ENCODE measurements at places on chromosomes 1 and 21.

DNA sequence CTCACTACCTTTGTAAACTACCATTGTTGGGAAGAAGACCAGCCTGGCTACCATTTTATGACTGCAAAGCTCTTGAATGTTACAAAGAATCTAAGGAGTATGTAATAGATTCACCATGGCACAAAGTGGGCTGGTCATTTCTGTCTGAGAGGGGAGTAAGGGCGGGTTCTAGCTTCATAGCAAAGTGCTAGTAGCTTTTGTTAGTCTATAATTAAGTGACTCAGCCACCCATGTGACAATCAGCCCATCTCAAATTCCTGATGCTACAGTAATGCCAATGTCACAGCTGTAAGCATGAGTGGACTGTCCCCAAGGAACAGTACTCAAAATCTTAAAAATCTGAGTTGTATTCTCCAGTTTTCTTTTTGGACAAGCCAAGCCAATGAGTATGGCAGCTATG lies 15.4 kb upstream of the OTUD3 start:
- DNase-seq, result no peak

- DNase-seq, result no peak
Observed at GRCh38 chr1:41417746-41418145, 56.5 kb downstream of the FOXO6 start.

GRCh38 chr1:118688891-118689290 lies 299.3 kb downstream of the TBX15 start:
- DNase-seq, result no peak

DNA sequence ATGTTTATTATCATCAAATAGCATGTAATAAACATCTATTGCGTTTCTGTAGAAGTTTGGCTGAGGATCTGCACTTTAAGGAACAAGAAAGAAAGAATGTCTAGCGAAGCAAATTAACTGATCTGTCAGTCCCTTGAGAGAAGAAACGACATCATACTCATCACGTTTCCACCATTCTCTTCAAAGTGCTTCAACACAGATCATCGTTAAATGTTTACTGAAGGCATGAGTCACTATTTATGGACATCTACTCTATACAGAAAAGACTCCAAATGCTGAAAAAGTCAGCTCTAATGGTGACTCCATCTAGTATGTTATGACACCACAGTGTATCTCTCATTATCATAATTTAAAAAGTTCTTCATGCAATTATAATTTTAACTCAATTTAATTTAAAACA lies 369.1 kb downstream of the RGS7 start:
- DNase-seq, result no peak

DNA sequence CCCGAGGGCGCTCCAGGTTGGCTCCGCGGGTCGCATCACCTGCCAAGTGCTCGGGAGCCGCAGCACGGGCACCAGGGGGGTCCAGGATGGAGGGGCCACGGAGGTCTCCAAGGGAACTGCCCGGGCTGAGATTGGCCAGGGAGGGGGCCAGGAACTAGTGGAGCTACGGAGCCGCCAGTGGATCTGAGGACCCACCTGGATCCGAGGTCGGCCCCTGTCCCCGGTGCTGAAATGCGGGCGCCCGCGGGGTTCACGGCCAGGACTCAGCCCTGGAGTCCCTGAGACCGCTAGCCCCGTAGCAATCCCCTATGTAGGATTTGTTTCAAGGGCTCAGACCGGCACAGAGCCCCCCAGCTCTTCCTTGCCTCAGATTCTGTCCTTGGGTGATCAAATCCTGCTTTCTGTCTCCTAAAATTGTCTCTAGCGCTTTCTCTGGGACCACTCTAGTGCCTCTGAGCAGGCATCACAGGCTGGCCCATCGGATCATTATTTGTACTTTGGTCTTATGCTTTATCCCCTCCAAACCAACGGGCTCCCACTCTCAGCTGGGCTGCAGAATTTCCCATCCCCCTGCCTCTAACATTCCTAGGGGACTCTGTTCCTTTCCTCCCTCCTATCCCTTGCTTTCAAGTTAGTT lies 27.3 kb downstream of the KIAA2013 start:
- no peak for DNase-seq

- no peak for DNase-seq
Observed at GRCh38 chr1:11227106-11228077, 35.0 kb downstream of the MTOR start.
